NCI-H510A treated with DMSO at 0.1 percent for 48 hours (cell line): ENCODE measurements at places on chromosomes 5 and 9.

GRCh38 chr9:16100537-16101091, 547.8 kb downstream of the CCDC171 start:
- no peak for DNase-seq

DNA sequence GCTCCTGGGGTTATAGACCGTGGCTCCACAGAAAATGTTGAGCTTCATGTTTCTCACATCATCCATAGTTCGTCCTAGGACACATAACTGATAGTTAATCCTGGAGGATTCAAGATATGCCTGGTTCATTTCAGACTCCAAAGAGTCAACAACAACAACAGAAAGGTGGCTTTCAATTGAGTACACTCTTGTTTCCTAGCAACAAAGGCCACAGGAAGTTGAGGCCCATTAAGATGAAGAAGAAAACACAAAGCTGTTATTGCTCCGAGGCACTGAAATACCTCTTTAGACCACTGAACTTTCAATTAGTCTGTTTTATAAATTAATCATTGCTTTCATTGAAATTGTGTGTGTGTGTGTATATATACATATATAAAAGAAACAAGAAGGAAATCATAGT, 154.5 kb downstream of the YIPF5 start:
- peak; percentile 65 for DNase-seq

GRCh38 chr9:2749485-2749884, 32.2 kb downstream of the KCNV2 start:
- DNase-seq, result no peak

DNA sequence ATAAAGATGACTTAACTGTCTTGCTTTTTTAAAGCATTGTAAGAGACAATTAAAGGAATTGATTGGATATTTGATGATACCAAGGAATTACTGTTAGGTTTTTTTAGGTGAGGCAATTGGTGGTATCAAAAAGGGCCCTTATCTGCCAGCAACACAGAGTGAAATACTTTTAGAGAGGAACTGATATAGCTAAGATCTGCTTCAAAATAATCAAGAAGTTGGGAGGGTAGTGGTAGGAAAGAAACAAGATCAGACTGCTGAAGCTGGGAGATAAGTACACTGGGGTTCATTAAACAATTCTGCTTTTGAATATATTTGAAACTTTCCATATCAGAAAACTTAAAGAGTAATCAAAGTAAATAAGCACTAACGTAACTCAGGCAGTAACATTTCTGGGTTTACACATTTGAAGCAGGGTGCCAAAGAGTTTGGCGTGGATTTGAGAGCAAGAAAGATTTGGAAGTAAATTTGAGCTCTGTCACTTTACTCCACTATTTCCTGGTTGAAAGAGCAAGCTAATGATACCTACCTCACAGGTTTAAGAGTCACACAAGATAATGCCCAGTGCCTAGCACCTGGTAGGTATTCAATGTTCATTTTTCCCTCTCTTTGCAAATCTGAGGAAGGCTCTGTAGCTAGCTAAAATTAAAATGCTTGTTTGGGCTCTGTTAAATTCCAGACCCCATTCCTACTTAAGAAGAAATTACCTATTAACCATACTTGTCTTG, 6.9 kb downstream of the ERMP1 start:
- no peak for DNase-seq

- no peak for DNase-seq
These were observed 34.4 kb downstream of the KIF2A start for GRCh38 chr5:62340392-62340791.

DNA sequence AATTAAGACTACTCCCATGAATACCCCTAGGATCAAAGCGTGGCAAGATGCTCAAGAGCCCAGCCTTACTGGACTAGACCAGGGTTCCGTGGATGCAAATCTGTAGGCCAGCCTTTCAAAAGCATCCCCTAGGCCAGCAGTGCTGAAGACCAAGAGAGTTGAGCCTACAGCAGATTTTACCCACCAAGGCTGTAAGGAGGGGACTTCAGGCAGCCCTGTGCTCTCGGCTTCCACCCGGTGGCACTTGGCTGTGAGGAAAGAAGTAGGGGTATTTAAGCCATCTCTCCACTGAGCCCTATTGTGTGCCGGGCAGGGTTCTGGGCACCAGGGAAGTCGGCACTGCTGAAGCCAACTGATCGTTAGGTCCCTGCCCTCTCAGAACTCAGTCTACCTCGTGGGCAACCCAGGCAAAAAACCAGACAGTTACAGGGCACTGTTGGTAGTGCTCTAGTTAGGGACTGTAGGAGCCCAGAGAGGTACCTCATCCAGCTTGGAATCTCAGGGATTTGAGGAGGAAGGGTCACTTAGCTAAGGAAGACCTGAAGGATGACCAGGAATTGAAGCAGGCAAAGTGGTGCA, 25.5 kb downstream of the TCF7 start:
- DNase-seq, result no peak

DNA sequence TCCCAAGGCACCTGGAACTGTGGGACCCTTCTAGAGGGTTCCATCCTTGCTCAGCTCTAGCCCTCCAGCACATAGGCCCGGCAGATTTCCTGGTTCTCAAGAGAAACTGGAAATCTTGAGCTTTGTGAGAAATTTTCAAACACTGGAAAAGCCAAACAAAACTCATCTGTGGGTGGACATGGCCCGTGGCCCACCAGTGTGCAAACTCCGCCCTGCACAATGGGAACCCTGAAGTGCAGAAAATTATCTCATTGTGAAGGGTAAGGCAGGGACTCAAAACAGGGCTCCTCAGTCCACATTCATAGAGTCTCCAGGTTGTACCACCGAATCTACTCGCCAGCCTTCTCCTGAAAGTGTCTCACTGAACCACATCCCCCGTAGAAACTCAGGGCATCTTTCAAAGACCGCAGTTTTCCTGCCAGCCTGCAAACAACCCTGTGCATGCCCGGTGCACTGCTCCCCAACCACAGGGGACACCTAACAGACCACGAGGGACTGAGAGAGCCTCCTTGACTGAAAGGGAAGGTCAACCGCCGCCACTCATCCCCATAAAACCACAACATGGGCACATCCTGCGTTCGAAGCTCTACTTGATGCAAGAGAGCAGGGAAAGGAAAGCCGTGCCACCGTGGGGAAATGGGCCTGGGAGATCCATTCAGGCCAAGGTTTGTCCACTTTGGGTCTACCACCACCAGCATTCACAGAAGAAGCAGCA, 18.1 kb downstream of the ADAMTS2 start:
- DNase-seq, result no peak

- DNase-seq, result no peak
These were observed 4.8 kb upstream of the GPR150 start for GRCh38 chr5:95615164-95615467.

DNA sequence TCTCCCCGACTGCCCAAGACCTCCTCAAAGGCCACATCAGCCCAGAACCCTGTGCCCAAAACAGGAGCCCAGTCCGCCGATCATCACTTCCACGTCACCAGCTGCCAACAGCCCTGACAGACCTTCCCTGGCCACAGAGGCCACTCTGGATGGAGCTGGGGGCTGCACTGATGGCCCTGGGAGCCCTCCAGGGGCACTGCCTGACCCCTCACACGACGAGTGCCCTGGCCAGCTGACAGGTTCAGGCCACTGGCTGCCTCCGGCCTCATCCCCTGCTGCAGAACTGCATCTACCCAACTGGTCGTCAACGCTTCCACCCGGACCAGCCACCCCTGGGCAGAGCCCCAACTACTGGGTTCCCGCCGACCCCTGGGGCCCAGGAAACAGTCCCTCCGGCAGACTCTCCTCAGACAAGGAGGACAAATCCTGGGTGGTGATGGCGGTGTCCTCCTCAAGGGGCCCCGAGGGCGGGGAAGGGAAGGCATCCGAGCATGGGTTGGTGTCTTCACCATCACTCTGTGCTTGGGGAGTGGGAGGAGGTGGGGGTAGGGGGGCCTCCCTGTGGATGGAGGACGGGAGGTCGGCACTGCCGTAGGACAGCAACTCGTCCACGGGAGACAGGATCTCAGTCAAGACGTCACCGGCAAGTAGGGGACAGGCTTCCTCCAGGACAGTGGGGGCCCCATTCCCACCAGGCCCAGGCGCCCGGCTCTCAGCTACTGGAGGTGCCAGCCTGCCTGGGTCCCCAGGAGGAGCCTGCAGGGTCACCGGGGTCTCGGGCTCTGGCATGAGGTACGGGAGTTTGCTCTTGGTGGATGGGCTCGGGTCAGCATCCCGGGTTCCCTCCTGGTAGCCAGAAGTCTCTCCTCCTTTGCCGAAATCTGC, 7.9 kb upstream of the QSOX2 start:
- DNase-seq, result no peak

DNA sequence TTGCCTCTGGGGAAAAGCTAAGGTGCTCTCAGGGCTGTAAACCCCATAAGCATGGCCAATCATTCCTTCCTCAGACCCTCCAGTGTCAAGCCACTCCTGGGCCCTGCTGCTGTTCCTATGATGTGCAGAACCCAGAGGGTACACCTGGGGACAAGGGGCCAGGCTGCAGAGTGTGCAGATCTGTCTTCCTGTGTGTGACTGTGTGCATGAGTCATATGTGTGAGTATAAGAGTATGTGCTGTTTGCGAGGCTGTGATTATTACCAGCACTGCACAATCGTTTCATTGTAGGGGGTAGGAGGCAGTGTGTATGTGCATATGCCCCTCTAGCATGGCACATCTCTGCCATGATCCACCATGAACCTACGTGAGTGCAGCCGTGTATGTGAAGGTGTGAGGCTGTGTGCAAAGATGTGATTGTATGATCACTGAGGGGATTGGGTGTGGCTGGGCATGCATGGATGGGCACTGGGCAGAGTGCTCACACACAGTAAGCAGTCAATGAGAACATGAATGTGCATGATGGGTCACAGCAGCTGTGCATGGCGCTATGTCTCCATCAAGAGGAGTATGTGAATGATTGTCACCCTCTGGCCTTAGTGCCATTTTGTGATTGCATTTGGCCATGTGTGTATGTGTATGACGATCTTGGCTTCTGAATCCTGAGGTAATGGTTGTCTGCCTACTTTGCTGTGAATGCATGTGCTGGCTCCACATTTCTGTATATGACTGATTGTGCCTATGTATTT, 2.4 kb upstream of the OR1K1 start:
- DNase-seq, result no peak

GRCh38 chr5:28831042-28831441, 1792.7 kb upstream of the CDH9 start:
- no peak for DNase-seq

GRCh38 chr5:60604771-60605170, 95.2 kb downstream of the DEPDC1B start:
- DNase-seq, result no peak

- DNase-seq, result no peak
These were observed 85.8 kb downstream of the RIC1 start for GRCh38 chr9:5714501-5715401.

GRCh38 chr5:139312075-139312474, 18.5 kb downstream of the MATR3 start:
- peak; percentile 23 for DNase-seq

GRCh38 chr9:115104908-115105307, 13.0 kb downstream of the TNC start:
- no peak for DNase-seq

GRCh38 chr9:116691607-116692006, 4.5 kb downstream of the TRIM32 start:
- no peak for DNase-seq

GRCh38 chr5:118531276-118531675, 457.1 kb downstream of the DTWD2 start:
- DNase-seq, result no peak

GRCh38 chr9:18438300-18438925, 35.5 kb upstream of the ADAMTSL1 start:
- DNase-seq, result no peak

GRCh38 chr5:177133096-177133852, at the start of gene NSD1:
TSS of gene NSD1 (plus strand) at chr5:177133773. CDS start at chr5:177135104, 1,331 bp downstream.
- peak; percentile 33 for DNase-seq

DNA sequence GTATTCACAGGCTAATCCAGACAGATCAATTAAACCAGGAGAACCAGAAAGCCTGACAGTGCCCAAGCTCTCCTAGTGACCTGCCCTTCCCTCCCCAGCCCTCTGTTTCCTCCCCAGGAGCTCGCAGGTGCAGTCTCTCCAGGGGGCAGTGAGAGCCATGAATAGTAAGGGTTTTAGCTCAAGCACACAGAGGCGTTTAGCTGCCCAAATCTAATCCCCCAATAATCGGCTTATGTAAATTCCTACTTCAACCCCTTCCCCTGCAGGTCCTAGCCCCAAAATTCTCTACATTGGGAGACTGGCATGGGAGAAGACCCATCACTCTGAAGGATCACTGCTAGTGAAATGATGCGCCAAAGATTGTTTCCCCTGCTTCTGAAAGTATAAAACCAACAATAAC, 10.5 kb upstream of the TAL2 start:
- DNase-seq, result no peak

GRCh38 chr9:74497748-74498620, 849 bp downstream of the RORB start:
- DNase-seq, result no peak

DNA sequence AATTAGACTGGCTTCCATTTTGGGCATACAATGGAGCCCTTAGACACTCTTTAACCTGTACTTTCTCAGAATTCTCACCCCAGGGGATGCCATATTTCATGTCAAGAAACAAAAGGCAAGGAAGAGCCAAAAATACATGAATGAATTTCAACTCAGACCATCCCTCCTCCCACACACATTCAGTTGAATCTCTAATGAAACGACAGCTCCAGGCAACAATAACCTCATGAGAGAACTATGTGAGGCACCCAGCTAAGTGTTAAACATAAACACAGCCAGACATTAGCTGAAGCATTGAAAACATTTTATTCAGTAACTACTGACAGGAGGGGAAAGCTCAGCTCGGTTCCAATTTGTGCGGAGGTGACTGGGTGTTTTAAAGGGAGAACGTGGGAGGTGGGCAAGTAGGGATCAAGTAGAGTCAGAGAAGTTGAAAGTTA, 1359.1 kb upstream of the CDH9 start:
- no peak for DNase-seq

- DNase-seq, result no peak
These were observed 1.5 kb upstream of the GPRIN1 start for GRCh38 chr5:176611435-176611834.

GRCh38 chr5:94992325-94992724, 292.6 kb downstream of the MCTP1 start:
- DNase-seq, result no peak

DNA sequence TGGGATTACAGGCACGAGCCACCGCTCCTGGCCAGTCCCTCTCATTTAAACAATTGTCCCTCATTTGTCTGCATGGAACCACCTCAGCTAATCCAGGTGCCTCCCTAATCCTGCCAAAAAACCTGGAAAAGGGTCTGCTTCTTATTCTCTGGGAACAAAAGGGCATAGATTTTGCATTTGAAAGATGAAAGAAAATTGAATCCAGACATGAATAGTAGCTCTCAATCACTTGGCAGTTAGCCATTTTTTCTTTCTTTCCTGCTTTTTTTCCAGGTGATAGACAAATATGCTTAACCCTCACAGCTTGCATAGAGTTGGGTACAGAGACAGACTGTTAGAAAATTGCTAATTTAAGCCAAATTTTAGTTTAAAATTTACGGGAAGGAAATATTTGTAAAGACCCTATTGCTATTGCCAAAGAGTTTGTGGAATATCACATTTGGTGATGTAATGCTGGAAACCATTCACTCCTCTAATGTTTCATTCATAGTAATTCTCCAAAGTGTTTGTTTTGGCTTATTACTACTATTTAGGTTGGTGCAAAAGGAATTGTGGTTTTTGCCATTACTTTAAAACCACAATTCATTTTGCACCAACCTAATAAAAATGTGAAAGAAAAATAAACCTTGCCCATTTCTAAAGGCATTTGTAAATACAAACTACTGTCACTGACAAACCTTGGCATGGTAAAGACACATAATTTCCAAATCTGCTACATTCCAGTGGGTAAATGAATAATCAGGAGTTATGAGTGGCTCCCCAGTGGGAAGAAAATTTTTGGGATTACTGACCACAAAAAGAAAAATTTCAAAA, 80.5 kb upstream of the JAK2 start:
- DNase-seq, result no peak
